Stimulated activated naive CD8-positive, alpha-beta T cell treated with anti-CD3 and anti-CD28 coated beads, Interleukin-15, amount 100 ng/mL, for 72 hours (primary cell): ENCODE measurements at places on chromosomes 4 and X.

DNA sequence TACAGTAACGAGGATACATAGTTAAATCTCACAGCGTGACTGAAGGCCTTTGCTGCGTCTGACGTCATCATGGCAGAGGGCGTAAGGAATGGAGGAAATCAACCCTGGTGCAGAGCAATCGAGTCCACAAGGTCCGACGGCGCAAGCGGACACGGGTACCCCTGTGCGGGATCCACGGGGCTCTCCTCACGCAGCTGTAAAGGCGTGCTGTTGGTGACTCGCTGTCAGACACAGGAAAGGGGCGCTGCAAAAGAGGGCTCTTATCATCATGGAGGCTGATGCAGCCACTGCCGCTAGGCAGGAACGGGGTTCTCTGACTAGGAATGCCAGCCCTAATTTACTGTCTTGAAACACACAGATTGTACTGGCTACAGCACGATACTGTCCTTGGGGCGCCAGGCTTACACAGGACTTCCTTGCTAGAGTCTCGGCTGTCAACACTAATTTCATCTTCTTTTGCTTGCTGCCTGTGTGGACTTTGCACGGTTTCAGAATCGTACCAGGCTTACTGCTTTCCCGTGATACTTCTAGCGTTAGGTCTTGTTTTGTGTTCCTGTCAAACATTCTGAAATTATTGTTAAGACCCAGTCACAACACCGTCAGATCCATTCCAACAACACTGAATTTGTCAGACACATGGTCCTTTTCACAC is 13.6 kb downstream of the RNF212 start:
- DNase-seq, result no peak

- no peak for DNase-seq
These were observed 122.6 kb upstream of the VCX3B start for GRCh38 chrX:8341814-8342590.

- DNase-seq, result no peak
These were observed 12.1 kb upstream of the CLCN5 start for GRCh38 chrX:49910344-49910743.

GRCh38 chr4:57125996-57126395 is 15.8 kb upstream of the IGFBP7 start:
- DNase-seq, result no peak

DNA sequence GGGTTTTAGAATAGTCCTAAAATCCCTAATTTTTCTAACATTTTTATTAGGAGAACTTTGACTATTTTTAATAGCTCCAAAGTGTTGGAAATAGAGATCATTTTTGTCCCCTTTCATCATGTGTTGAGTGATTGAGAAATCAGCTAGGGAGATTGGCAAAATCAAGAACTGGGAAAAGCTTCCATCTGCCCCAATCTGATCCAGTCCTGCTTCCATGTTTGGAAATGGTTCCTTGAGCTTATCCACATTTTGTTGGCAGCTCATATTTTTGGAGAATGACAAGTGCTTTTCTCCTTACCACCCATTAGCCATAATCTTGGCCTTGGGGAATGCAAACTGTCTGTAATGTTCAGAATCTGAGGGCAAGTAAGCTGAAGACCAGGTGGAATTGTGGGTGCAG is 73.9 kb downstream of the SYNPO2 start:
- no peak for DNase-seq

- no peak for DNase-seq
These were observed 272.9 kb upstream of the KLF3 start for GRCh38 chr4:38390969-38391545.

DNA sequence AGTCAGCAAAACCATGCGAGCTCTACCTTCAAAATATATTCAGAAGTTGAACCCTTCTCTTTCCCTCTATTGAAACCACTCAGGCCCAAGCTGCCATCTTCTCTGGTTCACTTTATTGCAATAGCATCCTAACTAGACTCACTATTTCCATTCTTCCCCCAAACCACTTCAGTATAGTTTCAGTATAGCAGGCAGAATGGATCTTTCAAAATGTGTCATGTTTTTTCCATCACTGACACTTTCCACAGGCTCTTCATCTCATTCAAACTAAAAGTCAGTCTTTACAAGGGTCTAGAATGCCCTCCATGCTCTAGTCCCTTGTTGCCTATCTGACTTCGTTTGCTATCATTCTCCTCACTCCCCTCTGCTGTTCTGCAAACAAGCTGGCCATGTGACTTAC is 274.4 kb downstream of the IDS start:
- peak; percentile 11 for DNase-seq

DNA sequence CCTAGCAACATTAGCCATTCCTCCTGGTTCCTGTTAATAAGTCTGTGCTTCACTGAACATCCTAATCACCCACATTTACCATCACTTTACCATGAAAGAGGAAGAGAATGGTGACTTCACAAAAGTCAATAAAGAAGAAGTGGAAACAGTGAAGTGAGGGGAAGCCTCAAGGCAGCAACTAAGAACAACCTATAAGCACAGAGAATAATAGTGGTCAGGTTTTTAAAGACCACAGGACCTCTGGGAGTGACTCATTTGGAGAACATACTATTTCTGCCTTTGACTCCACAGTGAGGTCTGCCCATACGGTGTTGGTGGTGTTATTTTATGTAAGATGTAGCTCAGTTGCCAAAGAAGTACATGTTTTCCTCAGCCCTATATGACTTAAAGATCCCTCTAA is 86.0 kb upstream of the TET2 start:
- peak; percentile 44 for DNase-seq

- no peak for DNase-seq
These were observed 120.9 kb upstream of the GRID2 start for GRCh38 chr4:92182736-92183407.

GRCh38 chr4:173513651-173514050 is 16.4 kb downstream of the HAND2 start:
- no peak for DNase-seq

GRCh38 chrX:115018040-115018647 is 728 bp upstream of the IL13RA2 start:
- no peak for DNase-seq

DNA sequence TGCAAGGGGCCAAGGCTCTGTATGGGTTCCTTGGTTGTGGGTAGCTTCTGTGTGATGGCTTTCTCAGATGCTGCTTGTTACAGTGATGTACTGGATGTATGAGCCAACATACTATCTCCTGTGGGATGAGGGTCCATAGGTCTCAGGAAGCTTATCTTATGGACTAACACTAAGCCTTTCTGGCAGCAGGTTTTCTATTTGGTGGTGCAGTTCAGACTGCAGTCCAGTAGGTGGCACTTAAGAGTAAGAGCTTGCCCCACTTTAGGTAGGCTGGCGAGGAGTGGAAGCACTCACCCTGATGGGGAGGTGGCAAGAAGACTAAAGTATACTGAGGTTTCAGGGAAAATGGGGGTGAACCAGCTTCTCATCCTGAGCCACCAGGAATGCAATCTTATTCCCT is 306.7 kb upstream of the MAOA start:
- DNase-seq, result peak; percentile 20

DNA sequence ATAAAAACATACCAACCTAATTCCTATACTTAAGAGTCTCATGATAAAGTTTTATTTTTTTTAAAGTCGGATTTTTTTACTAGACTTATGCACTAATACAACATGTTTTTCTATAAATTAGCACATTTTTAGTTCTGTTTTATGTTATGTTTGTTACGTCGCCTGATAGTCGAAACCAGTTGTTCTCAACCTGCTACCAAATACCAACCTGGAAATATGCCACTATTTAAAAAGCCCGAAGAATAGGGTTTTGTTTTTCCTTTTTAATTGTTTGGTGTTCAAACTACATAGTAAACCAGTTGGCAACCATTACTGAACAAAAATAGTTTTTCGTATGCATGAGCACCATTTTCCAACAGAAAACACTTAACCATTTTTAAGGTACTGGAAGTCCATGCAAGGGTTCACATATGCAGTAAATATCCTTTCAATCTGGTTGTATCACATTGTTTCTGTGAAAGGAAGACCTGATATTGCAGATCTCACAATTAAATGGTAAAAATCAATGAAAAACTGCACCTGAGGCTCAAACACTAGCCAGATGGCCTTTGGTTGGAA is 1.4 kb downstream of the WDFY3 start:
- DNase-seq, result no peak

- no peak for DNase-seq
These were observed 23.1 kb downstream of the SETD7 start for GRCh38 chr4:139532947-139533346.

DNA sequence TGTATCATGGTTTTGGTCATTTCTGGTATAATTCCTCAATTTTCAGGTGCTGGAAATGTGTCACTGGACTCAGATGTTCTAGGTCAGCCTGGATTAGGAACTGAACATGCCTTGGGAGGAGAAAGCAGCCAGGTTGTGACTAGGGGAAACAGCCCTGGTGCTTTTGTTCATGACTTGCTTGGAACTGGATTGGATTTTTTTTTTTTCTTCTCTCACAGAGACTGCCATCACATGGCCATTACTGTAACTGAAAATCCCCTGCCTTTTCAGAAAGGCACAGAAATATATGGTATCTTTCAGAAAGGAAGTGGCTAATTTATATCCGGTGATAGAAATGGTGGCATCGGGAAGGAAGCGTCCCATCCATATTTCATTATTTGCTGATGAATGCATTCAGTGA is 34.6 kb downstream of the SEPTIN11 start:
- no peak for DNase-seq

GRCh38 chr4:76201276-76201675 is 12.3 kb downstream of the SCARB2 start:
- DNase-seq, result no peak

DNA sequence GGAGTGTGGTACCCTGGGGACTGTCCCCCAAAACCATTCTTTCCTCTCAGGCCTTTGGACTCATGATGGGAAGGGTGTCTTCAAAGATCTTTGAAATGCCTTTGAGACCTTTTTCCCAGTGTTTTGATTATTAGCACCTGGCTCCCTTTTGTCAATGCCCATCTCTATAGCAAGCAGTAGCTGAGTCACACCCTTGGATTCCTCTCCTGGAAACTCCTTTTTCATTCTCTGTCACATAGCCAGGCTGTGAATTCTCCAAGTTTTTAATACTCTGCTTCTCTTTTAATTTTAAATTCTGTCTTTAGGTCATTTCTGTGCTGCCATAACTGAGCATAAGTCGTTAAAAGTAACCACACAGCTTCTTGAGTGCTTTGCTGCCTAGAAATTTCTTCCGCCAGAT is 29.7 kb downstream of the IL21 start:
- DNase-seq, result no peak

DNA sequence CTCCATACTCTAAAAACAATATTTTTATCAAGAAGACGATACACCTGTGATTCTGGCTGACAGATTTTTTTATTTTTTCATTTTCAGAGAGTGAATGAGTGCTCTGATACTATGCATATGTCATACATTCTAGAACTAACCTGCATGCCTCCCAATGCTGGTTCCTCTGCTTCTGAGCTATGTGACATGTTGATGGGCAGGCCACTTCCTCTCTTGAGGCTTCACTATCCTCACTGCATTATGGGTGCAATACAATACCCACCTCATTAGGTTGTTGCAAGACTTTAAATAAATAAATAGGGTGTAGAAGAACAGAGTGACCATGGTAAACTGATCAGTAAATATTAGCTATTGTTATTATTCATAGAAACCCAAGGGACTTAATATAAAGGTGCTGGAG is 408.3 kb downstream of the HNRNPD start:
- DNase-seq, result no peak

DNA sequence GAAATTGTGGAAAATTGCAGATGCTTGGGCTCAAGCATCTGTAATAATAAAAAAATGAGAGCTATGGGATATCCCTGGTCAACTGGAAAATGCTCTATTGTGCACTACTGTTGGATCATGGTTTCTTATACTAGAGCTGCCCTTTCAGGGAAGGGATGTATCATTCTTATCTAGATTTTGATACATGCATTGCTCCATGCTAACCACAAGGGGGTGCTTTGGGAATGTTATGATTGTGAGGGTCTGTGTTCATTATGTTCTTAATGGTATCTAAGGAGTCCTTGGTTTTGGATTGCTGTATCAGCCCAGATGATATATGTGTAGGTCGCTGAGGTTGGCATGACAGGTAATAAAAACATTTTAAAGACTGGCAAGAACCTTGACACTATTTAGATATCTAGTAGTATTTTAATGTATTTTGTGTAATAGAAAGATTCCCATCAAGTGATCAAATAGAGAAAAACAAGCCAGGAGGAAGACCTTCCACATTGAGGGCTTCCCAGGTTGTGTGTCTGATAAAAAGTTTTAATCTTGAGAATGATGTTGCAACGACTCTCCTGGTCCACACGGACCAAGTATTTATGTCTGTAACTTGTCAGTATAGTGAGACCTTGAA is 49.2 kb upstream of the TLR2 start:
- DNase-seq, result no peak

DNA sequence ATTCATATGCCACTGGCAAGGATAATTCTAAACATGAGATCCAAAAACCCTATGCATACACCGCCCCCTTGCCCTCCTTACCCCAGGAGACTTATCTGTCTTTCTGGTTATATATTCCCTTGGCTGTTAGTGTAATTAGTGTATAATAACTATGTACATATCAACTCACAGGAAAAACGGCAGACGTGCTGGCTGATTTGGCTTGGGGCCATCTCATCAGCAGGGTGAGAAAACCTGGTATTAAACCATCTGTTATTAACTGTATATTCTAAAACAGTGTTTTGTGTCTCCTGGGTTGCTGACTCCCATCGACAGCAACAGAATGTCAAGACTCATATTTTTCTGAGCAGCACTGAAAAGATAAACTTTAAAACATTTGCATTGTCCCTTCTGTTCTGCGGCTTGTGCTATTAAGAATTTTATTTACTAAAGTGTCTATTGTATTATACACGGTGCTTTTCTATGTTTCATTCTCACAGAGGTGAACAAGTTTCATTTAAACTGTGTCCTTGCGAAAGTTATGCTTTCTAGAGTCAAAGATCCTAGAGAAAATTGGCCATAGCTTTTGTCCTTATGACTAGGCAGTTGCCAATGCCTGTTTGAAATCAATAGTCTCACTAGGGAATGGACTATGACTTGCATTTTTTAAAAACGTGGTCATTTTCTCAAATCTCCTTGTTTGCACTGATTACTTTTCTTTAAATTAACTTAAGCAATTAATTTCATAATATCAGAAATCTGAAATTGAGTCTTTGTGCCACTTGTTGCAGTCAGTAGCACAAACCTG is 211.5 kb upstream of the MID1 start:
- no peak for DNase-seq

- DNase-seq, result no peak
These were observed 65.2 kb upstream of the TENT5D start for GRCh38 chrX:80354966-80355465.

DNA sequence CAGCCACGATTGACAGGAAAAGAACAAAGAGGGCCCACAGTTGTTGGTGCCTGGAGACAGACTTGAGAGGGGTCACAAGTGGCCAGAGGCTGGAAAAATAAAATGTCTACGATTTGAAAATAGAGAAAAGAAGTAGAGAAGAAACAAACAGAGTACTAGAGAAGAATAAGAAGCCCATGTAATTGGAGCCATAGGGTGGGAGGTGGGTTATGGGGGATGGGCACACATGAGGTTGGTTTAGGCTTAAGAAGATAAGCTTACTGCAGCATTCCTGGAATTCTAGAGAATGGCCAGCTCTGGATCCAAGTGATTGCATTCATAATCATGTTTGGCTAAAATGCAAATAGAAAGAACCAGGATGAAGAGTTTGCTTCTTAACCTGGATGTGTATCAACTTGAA is 210.7 kb downstream of the MAML3 start:
- no peak for DNase-seq

- peak; percentile 23 for DNase-seq
These were observed 3.1 kb downstream of the CXXC4 start for GRCh38 chr4:104491481-104492182.
